ENCODE measurements at places on chromosomes 5 and 9.

GRCh38 chr5:11854936-11855335, 49.3 kb downstream of the CTNND2 start:
- DNase-seq: no peak

DNA sequence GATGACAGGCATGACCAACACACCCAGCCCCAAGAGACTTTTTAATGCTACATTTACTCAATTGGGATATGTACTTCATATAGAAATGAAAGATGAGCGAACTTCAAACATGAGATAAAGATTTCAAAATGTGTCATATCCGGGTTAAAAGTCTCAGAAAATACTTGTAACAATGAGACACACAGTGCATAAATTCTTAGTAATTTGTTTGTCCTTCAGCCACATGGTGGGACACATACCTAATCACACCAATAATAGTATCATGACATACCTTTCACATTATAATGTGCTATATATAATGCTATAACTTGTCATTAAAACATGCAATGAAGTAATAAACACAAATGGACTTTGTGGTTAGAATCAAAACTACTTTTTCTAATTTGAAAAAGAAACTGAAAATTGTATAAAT, 204.7 kb upstream of the RFX3 start:
- no peak for DNase-seq

- DNase-seq: no peak
These were observed 18.2 kb downstream of the ASS1 start for GRCh38 chr9:130462685-130463540.

DNA sequence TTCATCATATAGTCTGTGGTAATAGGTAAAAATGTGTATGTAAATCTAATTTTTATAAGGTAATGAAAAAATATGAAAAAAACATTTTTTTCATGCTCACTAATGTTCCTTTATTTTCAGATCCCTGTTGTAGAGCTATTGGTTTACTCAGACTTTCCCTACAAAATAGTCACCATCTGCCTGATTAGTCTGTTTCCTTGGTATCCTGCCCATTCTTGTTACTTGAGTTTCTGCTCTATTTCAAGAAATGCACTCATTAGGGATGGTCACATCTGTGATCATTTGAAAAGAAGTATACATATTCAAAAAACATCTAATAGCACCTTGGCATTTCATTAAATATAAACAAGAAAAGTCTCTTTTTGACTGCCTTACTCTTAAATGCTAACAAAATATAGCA, 21.6 kb upstream of the RASA1 start:
- DNase-seq: no peak

DNA sequence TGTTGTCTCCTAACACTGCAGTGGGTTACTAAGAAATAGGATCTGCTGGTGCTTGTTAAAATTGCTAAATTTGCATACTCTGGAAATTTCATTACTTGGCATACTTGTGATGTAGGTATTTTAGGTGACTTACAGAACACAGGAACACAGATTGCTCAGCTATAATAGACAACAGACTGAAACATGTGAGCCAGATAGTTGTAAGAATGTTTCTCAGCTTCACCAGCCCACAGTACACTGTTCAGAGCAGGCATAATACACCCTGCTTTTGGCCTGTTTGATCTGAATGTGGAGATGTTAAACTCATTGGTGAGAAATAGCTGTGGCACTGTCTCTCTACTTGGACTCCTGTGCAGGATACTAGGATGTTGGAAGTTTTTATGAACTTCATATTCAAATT, 275.7 kb downstream of the CSNK1G3 start:
- no peak for DNase-seq

DNA sequence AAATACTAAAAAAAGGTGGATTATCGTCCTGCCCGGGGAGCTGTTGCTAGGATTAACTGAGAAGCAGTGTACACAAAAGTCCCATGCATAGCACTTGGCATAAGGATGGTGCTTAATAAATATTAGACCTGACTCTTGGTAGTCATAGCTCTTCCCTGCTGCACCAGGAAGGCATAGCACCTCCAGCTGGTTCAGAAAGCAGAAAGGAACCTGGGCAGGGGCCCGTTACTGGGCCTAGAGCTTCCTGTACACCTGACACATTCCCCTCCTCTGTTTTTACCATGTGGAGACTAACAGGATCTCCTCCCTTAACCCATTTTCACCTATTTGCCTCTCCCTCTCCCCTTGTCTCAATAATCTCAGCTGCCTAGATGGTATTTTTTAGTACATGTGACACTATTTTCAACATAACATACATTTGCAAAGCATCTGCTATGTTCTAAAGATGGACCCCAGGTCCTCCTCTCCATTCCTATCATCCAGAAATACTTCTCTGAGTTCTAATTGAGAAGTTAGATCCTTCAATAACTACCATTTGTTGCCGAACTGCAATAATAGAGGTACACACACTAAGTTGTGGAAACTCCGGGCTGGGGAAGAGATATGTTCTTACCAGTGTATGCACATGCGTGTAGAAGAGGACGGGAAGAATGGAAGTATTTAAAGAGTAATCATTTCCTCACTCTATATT, 3.2 kb upstream of the ANP32B start:
- no peak for DNase-seq

DNA sequence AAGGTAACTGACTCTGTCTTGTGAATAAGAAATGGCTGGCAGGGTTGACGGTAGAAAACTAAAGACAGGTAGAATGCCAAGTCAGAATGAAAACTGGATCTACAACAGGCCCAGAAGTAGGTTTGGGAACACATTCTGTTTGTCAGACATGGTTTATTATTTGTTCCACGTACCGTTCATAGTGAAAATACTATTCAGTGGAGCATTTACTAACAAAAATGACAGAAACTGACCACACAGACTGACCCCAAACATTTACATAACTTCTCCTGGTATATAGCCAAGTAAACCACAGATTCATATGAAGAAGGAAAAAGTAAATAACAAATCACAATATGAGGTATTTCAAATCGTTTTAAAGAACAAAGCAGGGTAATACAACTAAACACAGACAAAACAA, 73.7 kb downstream of the SLC38A9 start:
- DNase-seq: no peak

DNA sequence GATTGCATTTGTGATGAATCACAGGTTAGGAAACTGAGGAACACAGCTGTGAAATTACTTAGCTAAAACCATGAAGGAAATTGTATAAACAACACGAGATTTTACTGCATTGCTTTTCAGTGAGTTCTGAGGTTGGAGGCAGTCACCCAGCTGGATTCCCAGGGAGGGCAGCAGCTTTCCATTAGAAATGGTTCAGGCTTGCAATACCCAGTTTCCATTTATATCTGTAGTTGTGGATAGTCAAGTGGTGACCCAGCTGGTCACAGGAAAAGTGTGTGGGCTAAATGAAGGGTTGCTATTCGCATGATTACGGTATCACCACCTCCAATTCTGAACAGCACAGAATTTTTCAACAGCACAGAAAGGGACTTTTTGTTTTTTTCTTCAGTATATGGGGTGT, 34.3 kb upstream of the SPATA31D4 start:
- DNase-seq: no peak

DNA sequence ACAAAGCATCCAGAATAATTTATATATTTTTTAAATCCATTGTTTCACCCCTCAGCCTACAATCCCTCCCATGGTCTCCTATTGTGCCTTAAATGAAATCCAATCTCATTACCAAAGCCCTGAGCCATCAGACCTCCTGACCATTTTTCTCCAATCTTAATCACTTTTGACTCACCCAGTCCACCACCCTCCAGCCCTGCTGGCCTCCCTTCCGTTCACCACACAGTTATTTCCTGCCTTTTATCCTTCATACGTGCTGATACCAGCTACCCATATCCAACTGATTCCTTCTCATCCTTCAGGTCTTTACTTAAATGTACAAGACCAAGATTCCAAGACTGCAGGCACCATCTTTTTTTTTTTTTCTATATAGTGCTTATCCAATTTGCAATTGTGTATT, 1026.7 kb upstream of the DMAC1 start:
- DNase-seq: no peak

DNA sequence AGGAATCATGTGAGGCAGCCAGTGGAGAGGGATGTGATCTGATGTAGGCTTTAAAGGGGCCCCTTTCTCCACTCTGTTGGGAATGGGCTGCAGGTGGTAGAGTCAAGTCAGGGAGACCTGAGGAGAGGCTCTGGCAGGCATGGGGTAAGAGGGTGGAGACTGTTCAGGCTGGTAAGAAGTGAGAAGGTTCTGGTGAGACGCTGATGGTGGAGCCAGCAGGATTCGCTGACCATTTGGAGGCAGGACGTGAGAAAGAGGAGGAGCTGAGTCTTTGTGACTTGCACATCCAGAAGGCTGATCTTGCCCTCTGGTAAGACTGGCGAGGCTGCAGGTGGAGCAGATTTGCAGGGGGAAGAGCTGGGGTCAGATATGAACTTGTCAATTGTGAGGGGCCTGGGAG, 248.0 kb downstream of the NSG2 start:
- no peak for DNase-seq

- DNase-seq: no peak
These were observed 2.4 kb upstream of the CCDC112 start for GRCh38 chr5:115298811-115299210.

GRCh38 chr9:72294936-72295335, 70.1 kb downstream of the ZFAND5 start:
- no peak for DNase-seq

- DNase-seq: no peak
These were observed 198.8 kb upstream of the EFNA5 start for GRCh38 chr5:107869438-107870115.

GRCh38 chr9:101618698-101619097, 23.9 kb upstream of the PPP3R2 start:
- DNase-seq: no peak

DNA sequence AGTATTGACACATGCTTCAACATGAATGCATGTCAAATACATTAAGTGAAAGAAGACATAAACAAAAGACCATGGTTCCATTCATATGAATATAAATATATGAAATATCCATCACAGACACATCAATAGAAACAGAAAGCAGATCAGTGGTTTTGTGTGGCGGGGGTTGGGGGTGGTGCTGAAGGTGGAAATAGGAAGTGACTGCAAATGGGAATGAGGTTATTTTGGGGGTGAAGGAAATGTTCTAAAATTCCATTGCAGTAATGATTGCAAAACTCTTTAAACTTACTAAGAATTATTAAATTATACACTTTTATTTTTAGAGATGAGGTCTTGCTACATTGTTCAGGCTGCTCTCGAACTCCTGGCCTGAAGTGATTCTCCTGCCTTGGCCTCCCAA, 28.7 kb downstream of the TAF1L start:
- DNase-seq: no peak

DNA sequence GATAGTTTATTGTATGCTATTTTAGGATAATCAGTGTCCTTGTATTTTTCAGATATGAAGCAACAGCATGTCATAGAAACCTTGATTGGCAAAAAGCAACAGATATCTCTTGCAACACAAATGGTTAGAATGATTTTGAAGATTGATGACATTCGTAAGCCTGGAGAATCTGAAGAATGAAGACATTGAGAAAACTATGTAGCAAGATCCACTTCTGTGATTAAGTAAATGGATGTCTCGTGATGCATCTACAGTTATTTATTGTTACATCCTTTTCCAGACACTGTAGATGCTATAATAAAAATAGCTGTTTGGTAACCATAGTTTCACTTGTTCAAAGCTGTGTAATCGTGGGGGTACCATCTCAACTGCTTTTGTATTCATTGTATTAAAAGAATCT, 14.5 kb downstream of the CCT5 start:
- DNase-seq: no peak

DNA sequence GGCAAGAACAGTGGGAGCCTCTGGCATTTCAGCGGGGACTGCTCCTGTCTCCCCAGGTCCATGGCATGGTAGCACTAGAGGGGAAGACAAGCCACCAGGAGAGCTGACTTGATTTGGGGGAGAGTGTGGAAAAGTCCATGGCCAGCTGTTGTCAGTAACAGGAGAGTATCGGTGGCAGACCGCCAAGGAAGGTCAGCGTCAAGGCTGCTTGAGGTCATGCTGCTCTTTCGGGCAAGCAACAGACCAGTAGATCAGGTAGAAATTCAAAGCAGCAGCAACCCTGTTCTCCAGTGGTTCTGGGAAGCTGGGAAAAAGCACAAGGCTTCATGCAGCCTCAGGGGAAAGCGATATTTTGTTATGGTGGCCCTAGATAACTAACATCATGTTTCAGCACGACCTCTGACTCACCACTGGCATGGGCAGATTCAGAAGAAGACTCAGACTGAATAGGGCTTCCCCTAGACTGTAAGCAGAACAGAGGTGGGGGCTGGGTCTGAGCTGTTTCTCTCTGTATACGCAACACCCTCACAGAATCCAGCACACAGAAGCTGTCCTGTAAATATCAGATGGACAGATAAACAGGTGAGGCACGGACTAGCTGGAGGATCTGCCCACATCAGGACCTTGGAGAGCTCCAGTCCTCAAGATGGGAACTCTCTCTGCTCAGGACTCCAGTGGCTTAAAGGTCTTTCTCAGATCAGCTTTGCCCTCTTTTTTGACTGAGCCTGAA, 35.2 kb upstream of the PLEKHG4B start:
- no peak for DNase-seq

DNA sequence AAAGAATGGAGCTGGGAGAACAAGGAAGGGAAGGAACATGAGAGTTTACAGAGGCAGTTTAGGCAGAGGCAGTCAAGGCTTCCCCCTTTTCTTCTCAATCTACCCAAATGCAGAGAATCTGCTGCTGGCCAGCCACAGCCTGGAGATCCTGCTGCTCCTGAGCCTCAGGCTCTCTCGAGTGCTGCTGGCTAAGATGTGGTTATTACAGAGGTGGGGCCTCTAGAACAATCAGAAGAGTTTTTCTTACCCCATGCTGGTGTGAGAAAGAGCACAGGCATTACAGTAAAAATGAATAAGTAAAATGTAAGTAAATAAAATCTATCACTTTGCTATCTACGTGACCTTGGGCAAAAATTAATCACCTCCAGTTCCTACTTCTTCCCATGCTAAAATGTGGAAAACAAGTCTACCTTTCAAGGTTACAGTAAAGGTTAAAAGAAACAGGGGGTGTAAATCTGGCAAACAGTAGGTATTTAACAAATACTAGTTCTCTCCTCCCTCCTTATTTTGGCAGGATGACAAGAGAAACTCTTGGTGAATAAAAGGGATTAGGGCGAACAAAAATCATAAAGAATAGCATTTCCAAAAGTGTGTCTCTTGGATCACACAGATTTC, 31.1 kb downstream of the FBXW11 start:
- DNase-seq: no peak

- DNase-seq: no peak
These were observed 245.1 kb downstream of the MAST4 start for GRCh38 chr5:66841264-66841663.

GRCh38 chr5:92041206-92041605, 658.1 kb upstream of the ARRDC3 start:
- no peak for DNase-seq

DNA sequence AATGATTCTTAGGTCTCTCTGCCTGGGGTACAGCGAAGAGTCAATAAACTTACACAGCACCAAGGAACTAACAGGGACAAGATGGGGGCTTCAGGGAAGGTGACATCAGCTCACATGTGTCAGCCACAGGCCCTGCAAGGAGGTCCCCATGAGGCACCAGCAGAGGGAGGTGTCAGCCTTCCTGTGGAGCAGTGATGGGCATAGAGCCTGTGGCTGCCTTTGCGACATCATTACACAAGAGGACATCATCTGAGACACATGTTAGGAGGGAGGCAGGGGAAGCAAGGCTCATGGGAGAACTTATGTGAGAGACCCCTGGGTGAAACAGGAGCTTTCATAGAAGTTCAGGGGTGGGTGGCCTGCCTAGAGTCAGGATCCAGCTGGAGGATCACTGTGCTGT, 389.6 kb downstream of the SEMA5A start:
- no peak for DNase-seq
